ENCODE measurements at places on chromosomes 1 and 21. TPM values are rescaled to one million over a fixed set of nuclear protein-coding genes. Genes with fewer than 3 reads are reported as not detected.

DNA sequence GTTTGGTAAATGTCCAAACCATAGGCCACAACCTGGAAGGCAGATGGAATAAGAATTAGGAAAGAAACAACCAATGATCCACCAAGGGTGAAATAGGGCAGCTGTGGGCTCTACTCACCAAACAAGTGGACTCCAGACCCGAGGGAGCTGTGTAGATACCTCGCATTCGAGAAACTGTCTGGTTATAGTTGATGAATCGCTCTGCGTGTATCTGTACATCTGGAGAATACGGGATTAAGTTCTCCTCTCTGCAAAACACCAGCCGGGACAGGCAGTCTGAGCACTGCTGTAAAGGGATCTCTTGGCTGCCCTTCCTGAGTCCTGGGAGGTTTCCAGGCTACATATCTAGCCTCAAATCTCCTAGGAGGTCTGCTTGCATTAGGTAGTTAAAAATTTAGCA lies 9.4 kb upstream of the UBR4 start:
- H3K4me1 ChIP-seq, result no peaks in the 10 kb centered on the region
- no peak overlapping the region for H3K4me3 ChIP-seq
- no peaks in the 10 kb centered on the region for H3K36me3 ChIP-seq

DNA sequence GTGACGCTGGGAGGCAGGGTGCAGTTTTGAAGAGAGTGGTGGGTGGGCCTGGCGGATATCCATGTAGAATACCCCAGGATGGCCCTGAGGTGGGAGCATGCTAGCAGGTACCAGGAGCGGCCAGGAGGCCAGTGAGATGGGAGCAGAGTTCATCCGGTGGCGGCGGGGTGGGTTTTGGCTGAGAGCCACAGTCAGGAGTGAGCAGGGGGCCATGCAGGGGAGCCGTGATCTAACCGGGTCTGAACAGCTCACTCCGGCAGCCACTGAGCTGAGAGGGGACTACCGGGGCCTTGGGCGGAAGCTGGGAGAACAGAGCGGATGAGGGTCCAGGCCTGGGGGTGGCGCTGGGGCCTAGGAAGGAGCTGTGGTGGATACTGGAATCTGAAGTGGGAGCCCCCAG lies 47.6 kb upstream of the LRP8 start:
- no peak for DNase-seq
- peaks cover 7% of the 10 kb centered on the region for H3K4me1 ChIP-seq
- H3K4me3 ChIP-seq, result no peak overlapping the region

GRCh38 chr1:219523411-219523810 lies 89.5 kb downstream of the ZC3H11B start:
- no peaks in the 10 kb centered on the region for H3K27me3 ChIP-seq
- H3K27ac ChIP-seq, result no peak overlapping the region
- H3K36me3 ChIP-seq, result no peaks in the 10 kb centered on the region
- H3K4me1 ChIP-seq, result peaks cover 1% of the 10 kb centered on the region
- H3K4me3 ChIP-seq, result no peak overlapping the region

The LCE5A gene
- not detected for total RNA-seq

The LIN28A gene
- total RNA-seq, result 5.7 TPM

The LAX1 gene
- total RNA-seq, result not detected

The RNU1-3 gene
- 1,622 TPM for total RNA-seq

The TSHB gene
- not detected for total RNA-seq

The CYP4A11 gene
- not detected for total RNA-seq

The ACTN2 gene
- total RNA-seq, result not detected
